Stimulated activated CD8-positive, alpha-beta memory T cell treated with anti-CD3 and anti-CD28 coated beads, Interleukin-2, amount 100 ng/mL, for 1 hour (primary cell): ENCODE measurements at places on chromosomes 2 and 18.

GRCh38 chr2:238151628-238152235 is 7.0 kb upstream of the ERFE start:
- DNase-seq, result no peak

DNA sequence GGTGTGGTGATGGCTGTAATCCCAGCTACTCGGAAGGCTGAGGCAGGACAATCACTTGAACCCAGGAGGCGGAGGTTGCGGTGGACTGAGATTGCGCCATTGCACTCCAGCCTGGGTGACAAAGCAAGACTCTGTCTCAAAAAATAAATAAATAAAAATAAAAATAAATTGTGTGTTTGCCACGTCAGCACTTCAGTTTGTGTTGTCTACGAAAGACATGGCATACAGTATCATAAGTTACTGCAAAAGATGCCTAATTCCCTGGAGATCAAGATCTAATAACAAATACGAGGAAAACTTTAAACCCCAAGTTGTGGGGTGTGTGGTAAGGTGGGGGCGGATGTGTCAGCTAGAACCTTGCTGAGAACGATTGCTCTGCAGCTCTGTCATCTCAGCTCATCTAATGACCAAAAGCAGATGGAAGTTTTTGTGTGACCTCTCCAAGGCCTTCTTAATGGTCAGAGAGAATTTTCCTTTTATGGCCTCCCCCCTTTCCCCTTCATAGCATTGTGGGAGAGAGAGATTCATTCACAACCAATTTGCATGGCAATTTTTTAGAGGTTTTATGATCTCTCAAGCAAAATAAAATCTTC is 11.3 kb downstream of the NPAS2 start:
- no peak for DNase-seq

DNA sequence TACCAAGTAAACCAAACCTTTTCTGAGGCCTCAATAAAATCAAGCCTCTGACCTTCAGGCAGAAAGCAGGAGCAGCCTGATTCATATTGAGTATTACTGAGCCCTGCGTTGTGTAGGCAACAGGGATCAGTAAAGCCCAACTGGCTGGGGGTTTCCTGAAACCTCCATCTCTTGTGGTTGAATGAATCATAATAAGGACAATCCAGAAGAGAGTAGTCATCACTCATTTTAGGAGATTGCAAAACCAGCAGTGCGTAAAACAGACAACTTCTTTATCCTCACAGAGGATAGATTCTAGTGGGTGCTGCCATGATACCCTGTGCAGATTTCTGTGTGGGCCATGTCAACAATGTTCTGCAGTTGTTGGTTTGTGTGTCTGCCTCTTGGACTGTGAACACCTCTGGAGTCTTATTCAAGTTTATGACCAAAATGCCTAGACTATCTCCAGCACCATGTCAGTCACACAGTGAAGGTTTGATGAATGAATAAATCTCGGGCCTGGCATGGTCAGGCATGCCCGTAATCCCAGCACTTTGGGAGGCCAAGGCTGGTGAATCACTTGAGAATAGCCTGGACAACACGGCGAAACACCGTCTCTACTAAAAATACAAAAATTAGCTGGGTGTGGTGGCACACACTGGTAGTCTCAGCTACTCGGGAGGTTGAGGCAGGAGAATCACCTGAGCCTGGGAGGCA is 51.8 kb upstream of the RAB27B start:
- no peak for DNase-seq

DNA sequence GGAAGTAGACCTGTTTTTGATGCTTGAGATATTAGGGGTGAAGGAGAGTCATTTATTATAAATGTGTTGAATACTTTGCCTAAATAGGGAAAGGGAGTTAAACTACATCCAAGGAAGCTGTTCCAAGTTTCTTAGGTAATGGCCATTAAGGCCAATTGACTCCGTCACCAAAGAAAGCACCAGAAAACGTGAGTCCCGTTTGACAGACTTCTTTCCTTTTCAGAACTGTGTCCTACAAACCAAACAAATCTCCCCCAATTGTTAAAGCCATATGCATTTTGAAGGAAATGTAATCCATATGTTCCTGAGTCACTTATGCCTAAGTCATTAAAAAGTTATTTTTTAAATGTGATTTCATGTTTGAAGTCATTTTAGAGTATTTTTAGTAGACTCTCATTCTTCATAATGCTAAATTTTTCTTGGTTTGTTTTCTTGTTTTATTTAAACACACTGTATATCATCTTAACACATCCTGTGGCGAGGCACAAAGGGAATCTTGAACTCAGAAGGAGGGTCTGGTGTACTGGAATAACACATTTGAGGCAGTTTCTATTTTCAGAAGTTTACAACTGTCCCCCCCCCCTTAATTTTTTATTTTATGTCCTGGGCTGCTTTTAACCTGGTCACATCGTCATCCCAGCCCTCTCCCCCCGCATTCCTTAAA is 133.7 kb downstream of the RHBDD1 start:
- no peak for DNase-seq

DNA sequence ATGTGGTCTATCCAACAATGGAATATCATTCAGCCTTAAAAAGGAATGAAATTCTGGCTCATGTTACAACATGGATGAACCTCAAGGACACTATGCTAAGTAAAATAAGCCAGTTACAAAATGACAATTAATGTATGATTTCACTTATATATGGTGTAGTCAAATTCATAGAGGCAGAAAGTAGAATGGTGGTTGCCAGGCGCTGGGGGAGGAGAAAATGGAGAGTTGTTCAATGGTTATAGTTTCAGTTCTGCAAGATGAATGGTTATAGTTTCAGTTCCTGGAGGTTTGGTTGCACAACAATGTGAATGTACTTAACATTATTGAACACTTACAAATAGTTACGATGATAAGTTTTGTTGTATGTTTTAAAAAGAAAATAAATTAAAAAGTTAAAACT is 79.2 kb upstream of the IL1R2 start:
- no peak for DNase-seq

- DNase-seq, result no peak
These were observed 149.4 kb upstream of the SMAD2 start for GRCh38 chr18:48079885-48080284.

DNA sequence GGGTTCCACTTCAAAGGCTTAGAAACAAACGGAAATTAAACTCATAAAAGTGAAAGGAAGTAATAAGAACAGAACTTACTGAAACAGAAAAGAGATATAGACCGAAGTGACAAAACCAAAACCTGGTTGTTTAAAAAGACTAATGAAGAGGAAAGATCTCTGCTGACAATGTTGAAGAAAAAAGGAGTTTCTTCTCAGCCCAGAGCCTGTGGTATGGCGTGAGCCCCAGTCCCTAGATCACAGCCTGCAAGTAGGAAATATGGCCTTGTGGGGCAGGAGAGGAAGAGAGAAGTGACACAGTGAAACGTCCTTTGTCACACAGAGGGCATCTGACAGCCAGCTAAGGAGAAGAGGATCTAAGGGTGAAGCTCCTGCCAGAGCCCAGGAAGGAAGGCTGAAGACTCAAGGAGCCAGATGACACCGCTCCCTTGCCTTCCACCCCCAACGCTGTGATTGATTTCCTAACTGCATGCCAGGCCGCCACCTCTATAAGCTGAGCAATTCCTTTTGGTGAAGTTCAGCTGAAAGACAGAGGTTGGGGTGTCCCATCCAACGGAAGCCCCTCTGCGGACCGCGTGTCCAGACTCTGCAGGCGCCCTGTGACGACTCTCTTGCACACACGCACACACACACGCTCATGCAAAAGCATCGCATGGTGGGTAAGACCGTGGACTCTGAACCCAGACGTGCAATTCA is 141.1 kb downstream of the HDAC4 start:
- DNase-seq, result no peak

GRCh38 chr2:239881031-239881471 is 144.1 kb downstream of the NDUFA10 start:
- no peak for DNase-seq

GRCh38 chr2:101223814-101224231 is 28.9 kb upstream of the CNOT11 start:
- DNase-seq, result no peak

DNA sequence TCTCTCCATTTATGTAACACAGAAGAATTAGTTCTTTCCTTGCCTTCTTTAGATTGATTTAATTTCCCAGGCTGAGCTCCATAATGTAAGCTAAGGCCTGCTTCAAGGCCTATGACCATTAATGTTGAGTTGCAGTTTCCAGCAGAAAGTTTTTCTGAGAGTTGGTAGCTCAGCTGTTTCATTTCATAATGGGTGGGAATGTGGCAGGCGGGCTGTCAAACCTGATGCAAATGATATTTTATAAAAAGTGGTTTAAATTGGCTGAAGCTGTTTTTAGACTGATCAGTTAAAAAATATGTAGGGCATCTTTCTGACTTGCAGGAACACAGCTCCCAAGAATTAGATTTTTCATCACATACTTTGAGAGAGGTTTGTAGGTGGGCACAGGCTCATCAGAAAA is 40.4 kb upstream of the FSHR start:
- no peak for DNase-seq

DNA sequence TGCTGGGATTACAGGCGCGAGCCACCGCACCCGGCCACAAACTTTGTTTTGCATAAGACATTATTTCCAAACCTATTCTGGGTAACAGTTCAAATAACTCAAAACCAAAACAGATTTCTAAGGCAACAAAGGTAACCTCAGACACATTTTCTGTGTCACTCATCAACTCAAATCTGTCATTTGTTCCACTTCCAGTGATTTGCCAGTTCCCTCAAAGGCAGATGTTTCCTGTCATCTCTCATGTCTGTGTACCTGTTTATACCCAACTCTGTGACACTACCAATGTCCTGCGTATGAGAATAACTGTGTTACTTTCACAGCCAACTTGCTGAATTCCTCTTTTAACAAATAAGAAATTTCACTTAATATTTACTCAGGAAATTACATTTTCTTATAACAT is 54.4 kb downstream of the SCN3A start:
- no peak for DNase-seq

DNA sequence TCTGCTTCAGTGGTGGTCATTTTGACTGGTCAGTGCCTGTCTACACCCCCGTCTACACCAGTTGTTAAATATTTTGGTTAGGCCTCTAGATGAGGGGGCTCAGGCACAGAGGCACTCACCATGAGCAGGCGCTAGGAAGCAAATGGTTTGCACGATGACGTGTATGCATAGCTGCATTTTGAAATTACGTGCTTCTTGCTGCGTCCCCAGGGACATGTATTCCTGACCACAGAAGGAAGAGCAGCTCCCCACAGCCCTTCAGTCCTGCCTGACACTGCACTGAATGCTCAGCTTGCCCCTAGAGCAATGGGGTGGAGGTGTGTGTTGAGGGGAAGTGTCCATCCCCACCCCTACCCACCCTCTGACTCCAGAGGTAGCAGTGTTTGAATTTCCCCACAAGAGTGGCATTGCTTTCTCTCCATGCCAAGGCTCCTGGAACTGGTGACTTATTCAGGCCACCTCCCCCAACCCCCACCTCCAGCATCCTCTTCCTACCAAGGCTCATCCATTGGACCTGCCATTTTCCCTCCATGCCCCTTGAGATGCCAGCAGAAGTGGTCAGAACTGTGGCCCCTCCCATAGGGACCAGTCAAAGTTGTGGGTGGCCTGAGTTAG is 11.4 kb upstream of the ZAP70 start:
- no peak for DNase-seq

DNA sequence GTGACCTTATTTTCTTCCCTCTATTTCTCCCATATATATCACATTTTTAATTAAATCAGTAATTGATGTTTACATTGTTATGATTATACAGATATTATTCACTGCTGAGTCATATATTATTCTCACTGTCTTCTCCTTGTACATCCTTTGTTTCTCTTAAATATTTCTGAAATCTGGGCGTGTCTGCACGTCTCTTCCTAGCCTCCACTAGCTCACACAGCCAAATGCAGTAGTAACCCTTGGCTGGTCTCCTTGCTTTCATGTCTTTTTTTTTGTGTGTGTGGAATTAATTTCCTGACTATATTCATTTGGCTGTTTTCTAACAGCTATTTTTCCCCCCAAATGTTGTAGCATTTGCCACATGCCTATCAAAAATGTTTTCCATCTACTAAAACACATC is 15.8 kb downstream of the CCNYL1 start:
- DNase-seq, result no peak

DNA sequence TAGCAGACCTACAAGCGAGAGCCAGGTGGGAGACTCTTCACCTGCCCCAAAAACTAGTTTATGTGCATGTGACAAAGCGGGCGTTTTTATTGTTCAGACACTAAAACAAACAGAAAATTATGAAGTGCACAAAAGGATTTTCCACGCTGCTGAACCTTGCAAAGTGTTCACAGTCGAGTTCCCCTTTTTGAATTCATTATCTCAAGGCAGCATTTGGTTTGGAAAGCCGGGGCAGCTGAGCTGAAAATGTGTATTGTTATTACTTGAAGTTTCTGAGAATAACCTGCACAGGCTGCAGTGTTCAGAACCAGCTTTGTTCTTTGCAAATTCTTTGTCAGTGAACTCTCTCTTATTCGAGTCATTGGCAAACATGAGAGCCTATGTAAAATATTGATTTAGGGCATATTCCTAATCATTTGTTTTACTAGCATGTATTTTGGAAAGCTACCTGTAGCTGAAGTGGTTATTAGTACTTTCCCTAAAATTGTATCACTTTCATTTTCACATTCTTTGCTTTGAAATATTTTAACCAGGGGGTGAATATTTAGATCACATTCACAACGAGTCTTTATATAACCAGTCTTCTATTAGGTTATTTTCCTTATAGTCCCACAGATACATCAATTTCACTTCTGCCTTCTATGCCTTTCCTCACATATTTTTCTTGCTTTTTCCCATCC is 59.5 kb downstream of the LRRTM1 start:
- DNase-seq, result no peak

- no peak for DNase-seq
These were observed 165.2 kb downstream of the SH3BP4 start for GRCh38 chr2:235116885-235117492.

DNA sequence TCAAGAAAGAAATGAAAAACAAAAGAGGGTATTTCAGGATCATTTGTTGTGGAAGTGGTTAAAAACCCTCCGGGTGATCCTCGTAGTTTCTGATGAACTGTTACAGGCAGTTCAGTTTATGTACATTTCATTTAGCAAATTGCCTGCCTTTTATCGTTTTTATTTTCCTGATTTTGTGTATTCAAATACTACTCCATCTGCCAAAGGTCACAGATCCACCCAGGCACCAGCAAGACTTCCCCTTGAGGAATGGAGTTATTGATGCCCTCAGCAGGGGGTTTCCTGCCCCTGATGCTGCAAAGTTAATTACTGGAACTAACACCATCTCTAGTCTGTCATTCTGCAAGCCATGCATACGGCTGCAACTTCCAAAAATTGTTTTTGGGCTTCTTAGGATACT is 641.9 kb downstream of the SLC4A3 start:
- no peak for DNase-seq

- no peak for DNase-seq
These were observed 28.0 kb upstream of the SETBP1 start for GRCh38 chr18:44652722-44653121.

- DNase-seq, result no peak
These were observed 4.1 kb downstream of the RHBDD1 start for GRCh38 chr2:226839951-226840350.

DNA sequence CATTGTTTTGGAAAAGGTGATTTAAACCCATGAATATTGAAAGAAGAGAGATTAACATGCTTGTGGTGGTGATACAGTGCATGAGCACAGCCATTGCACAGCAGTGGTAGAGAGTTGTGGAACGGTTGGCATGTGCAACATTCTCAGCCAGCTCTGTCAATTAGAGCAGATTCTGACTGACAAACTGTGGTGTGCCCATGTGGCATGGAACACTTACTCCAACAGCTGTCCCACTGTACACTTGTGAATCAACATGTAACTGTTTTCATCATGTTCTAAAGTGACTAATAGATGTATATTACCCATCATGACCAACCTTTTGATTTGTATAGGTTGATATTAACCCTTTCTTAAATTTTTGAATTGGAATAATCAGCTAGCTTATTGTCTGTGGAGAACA is 55.6 kb downstream of the PKP4 start:
- DNase-seq, result no peak

GRCh38 chr18:26320686-26321085 is 94.4 kb downstream of the TAF4B start:
- no peak for DNase-seq
